ENCODE measurements at places on chromosomes 4 and X.

GRCh38 chr4:57231781-57232180, 121.6 kb upstream of the IGFBP7 start:
- no peak for DNase-seq

- DNase-seq = no peak
Measured at GRCh38 chr4:38149997-38150671, 189.9 kb downstream of the PTTG2 start.

DNA sequence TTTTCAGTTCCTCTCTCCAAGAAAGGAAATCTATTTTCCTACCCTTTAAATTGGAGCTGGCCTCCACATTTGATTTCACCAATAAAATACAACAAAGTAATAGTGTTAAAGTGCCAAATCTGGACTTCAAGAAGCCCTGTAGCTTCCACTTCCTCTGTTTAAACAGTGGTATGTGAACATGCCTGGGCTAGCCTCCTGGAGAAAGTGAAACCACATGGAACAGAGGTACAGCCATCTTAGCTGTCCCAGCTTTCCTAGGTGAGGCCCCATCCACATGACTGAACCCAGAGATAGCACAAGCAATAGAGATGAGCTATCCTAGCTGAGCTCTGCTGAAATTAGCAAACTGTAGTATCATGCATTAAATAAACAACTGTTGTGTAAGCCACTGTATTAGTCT, 131.8 kb upstream of the VCX start:
- no peak for DNase-seq

DNA sequence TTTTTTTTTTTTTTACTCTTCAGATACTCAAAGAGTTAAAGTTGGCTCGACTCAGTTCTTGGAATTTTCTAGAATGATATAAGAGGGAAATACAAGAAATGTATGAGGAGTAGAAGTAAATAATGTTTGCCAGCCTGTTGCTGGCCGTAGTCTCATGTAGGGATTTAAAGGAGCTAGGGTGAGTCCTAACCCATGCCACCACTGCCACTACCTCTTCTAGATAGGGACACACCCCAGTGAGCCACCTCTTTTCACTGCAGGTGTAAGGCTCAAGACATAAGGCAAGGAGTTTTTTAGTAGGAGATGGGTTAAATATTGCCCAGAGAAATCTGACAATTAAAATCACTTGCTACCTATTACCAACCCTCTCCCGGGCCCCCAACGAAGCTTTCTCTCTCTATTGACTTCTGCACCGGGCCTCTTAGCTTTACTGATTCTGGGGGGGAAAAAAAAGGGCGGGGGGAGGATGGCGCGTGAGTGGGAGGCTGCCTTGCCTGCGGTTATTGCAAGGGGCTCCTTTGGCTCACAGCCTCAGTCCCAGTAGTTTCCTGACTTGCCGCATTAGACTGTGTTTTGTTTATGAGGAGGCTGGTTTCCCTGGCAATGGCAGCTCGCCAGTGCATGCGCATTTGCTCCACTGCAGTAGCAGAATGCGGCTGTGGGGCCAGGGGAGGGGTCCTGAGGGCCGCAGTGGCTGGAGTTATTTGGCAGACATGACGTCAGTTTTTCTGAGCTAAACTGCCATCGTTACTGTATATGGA, 3.0 kb downstream of the LINC00632 start:
- DNase-seq = no peak

DNA sequence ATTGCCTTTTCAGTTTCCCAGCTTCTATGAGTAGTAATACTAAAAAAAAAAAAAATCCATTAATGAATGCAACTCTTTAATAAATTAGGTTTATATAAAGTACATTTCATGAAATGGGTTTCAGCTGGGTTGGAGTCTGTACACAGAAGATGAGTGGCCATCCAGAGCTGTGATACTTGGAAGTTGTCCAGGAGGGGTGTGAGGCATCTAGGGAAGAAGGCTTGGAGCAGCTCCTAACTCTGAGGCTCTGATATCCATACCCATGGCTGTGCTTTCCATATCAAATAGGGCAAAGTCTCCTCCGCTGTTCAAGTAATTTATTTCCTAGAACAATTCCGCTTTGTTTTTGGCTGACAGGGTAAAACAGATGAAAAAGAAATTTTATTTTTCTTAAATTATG, 423.3 kb upstream of the TENM3 start:
- DNase-seq = no peak

DNA sequence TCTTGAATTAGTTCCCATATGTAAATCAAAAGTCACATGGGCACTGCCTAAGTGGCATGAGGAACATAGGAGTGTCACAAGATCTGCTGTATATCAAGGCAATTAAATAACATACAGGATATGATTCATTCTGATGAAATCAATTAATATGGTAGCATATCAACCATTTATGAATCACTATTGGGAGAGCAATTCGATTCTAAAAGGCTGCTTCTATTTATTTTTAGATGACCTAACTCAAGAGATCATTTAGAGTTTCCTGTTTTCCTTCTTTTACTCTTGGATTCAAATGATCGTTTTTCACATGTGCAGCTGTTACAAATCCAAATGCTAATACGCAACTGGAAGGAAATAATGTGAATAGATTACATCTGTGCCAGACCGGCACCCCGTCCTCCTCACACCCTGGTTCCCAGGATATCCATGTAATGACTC, 81.9 kb downstream of the HCCS start:
- DNase-seq = no peak

DNA sequence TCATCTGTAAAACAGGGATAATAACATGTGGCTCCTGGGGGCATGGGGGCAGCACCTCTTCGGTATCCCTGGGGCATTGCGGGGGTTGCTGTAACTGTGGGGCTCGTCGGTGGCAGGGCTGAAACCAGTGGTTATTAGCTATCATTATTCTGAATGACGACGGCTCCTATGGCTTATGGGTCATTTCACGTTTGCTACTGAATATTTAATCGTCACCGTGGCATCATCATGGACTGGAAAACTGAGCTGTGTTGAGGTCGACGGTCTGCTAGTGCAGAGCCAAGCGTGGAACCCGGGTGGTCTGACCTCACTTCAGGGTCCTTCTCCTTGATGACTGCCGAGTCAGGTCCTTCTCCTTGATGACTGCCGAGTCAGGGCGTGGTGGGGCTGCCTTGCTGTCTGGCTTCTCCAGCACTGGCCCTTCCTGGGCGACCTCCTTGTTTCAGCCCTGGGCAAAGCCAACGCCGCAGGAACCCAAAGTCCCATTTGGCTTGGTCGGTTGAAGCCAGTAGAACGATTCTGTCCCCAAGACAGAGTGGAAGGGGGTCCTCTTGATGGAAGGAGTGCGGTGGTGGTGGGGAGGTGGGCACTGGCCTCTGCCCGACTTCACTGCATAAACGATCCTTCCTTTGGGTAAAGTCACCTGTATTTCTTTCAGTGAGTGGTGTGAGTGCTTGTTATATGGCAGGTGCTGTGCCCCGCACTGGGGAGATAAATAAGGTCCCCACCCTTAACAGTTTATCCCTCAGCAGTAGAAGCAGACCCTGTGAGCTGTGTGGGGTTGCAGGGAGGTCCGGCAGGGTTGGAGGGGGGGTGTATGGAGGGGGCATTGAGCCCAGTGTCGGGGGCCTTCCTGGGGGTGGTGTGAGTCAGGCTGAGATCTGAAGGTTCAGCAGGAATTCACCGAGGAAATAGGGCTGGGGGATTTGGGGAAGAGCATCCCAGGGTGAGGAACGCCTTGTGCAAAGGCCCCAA, 40.8 kb downstream of the PSAPL1 start:
- DNase-seq = no peak
